ENCODE measurements at places on chromosomes 7 and 10.

DNA sequence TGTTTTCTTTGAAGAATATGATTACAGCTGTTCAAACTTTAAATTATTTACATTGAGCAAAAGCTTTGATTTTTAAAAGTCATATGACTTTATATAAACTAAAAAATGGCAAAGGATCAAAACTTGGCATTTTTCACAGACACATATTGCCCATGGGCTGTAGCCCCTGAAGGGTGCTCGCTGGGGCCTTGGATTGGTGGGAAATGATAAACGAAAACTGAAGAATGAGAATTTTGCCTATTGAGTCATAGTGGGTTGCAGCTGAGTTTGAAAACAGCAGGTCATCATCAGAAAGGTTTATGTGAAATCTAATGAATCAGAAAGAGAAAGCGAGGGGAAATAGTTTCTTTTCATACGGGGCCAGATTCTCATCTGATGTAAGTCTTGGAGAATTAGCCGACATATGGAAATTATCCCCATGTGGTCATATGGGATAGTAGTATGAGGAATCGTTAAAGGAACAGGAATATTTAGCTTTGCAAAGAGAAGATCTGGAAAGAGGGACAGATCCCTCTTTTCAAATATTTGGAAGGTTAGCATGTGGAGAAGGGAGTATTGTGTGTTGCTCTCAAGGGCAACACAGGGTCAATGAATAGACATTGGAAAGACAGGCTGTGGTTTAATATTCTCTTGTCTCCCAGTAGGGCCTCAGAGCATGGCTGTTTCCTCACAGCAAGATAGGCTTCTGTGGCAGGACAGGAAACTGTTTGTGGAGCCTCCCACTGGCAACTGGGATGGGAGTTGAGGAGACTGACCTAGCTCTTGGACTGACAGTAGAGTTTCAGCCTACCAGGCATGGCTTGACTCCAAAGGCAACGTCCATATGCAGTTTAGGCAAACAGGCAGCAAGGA lies 119.0 kb downstream of the FZD1 start:
- DNase-seq: no peak

- peak; percentile 89 for DNase-seq
Measured at GRCh38 chr10:3122486-3123205, 49.9 kb downstream of the PITRM1 start.

DNA sequence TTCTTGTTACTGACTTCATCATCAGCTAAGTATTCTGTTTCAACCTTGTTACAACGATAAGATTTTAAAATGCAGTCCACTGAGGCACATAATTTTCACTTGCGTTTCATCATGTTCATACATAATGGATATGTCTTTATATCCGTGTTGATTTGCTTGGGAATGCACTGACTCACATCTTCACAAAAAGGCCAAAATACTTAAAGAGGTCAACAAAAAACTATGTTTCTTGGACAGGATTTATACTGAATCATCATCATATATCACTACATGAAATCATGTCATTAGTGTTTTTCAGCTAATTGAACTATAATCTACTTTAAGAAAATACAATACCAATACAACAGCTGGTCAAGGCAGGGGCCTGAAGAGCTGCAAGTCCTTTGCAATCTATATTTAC lies 324.5 kb upstream of the KLF6 start:
- DNase-seq: no peak

DNA sequence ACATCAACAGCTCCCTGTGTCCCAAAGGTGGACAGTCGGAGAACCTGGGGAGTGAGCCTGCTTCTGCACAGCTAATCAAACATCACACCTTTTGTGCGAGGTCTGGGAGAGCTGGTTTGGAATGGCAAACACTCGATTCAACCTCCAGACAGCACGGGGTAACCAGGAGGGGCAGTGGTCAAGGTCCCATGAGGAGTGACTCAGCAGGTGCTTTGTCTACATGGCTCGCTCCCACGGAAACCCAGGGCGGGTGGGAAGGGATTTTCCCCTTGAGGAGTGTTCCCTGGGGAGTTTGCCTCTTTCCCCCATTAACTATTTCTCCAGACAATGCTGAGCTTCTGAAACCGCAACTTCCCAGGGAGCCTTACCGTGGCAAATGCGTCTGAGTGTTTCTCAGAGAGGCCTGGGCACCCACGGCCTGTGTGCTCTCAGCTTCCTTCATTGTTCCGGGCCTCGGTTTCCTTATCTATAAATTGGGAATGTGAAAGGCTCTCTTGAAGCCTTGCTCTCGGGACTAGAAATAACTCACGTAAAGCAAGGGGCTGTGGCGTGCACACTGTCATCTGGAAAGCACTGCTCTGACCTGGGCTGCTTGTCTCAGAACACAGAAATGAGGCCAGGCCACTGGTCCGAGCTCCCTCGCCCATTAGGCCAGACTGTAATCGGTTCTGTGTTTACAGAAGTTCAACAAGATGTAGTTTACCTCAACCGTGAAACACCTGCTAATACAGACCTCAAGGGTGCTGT lies 14.0 kb upstream of the GTPBP4 start:
- DNase-seq: peak; percentile 84

- DNase-seq: no peak
Measured at GRCh38 chr7:149839933-149840332, 1.8 kb downstream of the ZNF862 start.

DNA sequence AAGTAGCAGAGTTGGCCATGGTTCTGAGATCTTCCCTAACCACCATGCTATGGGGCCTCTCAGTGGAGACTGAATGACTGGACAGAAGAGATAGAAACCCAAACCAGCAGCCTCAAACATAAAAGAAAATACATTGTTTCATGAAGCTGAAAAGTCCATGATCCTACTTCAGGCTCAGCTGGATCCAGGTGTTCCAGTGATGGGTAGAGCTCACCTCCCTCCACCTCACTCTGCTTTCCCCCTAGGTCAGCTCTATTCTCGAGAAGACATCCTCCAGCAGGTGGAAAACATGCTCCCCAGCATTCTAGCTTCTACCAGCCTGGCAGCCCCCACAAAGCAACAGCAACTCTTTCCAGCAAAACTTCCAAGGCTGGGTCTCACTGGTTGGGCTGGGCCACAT lies 132.1 kb downstream of the OAT start:
- no peak for DNase-seq

- DNase-seq: no peak
Measured at GRCh38 chr7:111872450-111873325, 310.4 kb upstream of the IMMP2L start.

DNA sequence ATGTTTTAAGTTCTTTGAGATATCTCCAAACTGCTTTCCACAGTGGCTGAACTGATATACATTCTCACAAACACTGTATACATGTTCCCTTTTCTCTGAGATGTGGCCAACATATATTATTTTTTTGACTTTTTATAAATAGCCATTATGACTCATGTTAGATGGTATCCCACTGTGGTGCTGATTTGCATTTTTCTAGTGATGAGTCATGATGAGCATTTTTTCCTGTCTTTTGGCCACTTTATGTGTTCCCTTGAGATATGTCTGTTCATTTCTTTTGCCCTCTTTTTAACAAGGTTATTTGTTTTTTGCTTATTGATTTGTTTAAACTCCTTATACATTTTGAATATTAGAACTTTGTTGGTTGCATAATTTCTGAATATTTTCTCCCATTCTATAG lies 1055.1 kb downstream of the NXPH1 start:
- DNase-seq: peak; percentile 71

- no peak for DNase-seq
Measured at GRCh38 chr7:40604601-40605438, 470.0 kb downstream of the SUGCT start.

DNA sequence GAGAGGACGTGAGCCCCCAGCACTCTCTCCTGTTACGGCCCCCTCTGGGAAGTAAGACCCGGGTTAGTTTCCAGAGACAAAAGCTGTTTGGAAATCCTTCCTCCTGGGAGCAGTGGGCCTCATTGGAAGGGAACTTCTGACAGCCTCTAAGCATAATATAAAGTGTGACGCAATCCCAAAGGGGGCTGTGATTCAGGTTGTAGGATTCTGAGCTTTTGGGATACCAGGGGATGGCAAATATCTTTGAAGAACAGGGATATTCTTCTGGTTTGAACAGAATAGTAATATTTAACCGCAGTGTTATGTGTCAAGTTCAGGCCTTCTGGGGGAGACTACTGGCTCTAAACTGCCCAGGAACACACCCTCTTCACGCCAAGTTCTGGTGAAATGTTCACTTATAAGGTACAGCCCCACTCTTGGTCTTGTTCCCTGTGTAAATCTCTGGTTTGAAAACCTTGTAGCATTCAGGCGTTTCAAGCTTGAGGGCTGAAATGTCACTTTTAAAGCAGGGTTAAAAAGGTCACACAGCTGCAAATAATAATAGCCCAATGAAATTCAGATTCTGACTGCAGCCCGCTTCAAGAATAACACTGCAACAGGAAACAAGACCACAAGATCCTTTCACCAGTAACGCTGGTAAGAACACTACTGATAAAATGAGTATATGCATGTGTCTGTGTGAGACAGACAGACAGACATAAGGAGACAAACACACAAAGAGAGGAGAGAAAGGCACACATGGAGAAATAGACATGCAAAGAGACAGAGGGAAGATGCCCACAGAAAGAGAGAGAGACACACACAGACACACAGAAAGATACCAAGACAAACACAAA lies 69.0 kb downstream of the CREB5 start:
- DNase-seq: no peak

DNA sequence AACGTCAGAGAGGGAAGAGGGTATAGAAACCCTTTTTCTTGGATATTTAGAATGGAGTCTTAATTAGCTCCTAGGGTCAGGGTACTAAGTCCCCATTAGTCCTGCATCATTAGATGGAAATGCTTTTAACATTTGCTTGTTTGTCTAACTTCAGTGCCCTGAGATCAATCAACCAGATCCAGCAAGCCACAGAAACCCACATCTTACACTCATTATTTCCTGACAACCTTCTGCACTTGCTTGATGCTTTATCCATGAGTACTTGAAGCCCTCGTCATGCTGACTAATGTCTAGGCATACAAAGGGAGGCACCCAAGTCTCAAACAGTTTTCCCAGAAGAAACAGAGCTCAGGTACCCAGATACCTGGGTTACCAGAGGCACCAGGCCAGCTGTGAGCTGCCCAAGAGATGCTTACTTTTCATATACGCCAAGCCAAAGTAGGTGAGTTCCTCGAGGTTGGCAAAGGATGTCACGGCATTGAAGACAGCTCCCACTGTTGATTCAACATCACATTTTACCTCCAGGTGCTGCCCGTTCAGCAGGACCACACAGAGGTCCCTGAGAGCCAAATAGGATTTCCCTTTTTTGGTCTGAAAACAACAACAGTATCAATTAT lies 42.7 kb downstream of the FRMPD2 start:
- no peak for DNase-seq

GRCh38 chr10:93456480-93456879 lies 25.7 kb downstream of the MYOF start:
- DNase-seq: no peak

DNA sequence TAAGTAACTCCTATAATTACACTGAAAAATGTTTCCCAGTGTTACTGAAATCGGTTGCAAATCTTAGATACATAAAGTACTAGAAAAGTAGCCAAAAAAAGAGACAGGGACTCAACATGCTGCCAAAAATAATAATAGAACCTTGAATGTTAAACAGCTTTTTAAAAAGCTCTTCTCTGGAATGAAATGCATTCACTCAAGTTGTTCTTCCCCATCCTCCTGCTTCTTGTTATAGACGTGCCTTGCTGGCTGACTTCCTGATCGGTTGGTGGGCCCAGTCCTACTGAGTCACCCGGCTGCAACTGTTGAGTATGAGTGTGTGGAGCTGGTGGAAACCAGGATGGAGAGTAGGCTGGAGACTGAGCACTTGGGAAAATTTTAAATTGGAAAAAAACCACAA lies 30.6 kb upstream of the RAPGEF5 start:
- no peak for DNase-seq

DNA sequence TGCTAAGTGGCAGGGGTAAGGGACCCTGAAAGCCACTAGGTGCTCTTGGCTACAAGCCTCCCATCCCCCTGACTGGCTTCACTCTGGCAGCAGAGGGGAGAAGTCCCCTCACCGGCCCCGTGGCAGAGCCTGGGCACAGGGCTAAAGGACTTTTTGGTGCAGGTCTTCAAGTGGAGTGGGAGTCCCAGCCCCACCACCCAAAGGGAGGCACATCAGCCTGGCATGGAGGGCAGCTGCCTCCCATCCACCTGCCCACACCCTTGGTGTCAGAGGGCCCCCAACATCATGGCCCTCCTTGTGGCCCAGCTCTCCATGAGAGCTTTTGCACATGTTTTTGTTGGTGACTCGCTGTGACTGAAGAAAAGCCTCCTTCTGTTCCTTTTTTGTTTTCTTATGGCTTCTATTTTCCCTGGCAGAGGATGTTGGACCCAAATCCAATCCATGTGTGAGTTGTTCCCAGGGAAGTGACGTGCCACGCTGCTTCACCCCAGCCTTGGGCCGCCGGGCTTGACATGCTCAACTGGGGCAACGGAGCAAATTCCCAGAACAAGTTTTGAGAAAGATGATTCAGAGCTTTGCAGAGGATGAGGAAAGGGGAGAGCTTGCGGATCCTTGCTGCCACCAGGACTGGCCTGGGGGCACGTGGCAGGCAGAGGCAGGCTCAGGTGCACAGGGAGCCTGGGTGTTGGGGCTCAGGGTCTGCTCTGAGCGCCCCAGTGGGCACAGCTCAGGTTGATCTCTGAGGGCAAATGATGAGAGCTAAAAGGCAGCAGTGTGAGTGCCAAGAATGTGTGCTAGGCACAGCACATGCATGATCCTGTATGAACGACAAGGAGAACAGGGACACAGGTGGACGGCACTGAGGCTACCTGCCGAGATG lies 1.9 kb upstream of the AEBP1 start:
- DNase-seq: no peak

DNA sequence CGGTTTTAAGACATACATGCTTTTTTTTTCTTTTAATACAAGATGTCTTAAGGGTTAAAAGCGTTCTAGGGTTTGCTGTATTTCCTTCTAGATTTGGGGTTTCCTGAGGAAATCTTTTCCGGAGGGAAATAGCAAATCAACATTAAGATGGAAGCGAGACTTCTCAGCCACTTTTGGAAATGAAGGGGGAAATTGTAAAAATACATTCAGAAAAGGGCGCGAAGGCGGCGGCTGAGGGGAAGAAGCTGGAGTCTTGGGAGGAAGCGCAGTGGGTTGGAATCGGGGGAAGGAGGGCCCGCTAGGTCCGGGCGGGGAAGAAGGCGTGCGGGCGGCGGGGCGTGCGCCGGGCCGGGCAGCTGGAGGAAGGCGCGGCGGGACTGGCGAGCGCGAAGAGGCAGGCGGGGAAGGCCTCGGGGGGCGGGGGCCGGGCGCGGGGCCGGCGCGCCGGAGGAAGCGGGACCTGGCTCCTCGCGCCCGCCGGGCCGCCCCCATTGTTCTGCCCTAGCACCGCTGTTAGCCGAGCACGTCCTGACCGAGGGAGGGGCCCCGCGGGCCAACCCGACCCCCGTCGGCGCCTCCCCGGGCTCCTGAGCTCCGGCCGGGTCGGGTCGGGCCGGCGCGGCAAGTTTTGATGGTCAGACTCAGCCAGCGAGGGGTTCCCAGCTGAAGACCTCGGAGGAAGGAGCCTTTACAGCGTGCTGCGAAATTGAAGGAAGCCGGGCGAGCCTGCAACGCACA lies 1.5 kb upstream of the SKIDA1 start:
- DNase-seq: peak; percentile 85

DNA sequence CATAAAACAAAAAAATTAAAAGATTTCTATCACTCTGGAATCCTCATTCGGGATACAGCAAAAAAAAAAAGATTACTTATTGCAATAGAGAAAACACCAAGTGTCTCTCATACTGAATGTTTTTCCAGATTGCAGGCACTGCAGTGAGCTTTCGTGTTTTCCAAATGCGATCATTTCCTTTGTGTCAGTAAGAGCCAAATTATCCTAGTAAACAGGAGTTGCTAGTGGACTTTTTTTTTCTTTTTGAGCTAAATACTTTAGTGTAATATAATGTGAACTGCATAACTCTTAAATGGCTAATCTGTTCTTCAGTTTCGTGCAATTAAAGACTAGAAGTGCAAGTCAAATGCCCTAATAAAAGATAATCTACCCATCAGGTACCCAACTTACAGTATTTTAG lies 44.4 kb upstream of the TOMM7 start:
- no peak for DNase-seq

All from SJSA1 (cell line).